Endodermal cell (in vitro differentiated cells): ENCODE measurements at places on chromosomes 7 and 10.

DNA sequence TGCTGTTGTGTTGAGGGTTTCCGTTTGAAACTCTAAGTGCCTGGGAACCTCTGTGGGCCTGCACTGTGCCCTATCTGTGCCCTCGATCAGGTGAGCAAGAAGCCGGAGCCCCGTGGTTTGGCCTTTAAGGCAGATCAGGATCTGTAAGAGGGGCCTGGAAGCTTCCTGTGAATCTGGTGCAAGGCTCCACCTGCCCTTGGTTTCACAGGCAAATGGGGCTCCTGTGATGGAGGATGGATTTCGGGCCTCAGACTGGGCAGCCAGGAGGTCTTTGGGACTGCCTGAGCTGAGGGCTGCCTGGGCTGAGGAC lies 21.6 kb downstream of the SCART1 start:
- no peak for DNase-seq

GRCh38 chr10:31041011-31041410 lies 9.3 kb upstream of the ZNF438 start:
- DNase-seq, result no peak

DNA sequence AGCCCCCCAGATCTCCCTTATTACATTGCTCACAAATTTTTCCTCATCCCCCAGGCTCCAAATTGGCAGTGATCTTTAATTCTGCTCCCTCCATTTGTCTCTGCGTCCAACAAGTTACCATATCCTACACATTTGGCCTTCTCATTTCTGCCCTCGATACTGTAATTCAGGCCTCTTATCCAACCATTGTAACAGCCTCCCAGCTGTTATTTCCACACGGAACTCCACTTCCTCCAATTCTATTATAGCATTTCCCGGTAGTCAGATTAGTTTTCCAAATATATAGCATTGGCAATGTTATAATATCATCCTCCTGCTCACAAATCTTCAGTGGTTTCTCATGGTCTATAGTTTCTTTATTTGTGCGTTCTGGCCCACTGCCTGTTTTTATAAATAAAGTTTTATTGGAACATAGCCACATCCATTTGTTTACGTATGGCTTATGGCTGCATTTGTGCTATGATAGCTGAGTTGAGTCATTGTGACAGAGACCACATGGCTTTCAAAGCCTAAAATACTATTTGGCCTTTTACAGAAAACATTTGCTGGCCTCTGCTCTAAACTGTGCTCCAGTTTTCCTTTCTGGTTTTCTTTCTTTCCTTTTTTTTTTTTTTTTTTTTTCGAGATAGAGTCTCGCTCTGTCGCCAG lies 126.5 kb upstream of the ZNF438 start:
- DNase-seq, result no peak

DNA sequence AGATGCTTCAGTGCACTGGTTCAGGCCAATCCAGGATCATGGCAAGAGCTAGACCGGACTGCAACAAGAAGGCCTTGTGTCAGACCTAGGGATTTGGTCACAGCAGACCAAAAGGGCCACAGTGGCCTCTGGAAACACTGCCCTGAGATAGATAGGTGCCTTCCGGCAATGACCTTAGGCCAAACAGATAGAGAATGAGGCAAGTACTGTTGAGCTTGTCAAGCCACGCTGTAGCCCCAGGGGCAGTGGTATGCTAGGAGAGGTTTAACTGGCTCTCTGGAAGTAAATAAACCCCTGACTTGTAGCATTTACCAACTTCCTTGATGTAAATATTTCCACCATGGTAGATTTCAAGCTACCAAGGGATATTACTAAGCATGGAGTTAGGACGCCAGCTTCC lies 197.5 kb downstream of the GRID1 start:
- DNase-seq, result no peak

DNA sequence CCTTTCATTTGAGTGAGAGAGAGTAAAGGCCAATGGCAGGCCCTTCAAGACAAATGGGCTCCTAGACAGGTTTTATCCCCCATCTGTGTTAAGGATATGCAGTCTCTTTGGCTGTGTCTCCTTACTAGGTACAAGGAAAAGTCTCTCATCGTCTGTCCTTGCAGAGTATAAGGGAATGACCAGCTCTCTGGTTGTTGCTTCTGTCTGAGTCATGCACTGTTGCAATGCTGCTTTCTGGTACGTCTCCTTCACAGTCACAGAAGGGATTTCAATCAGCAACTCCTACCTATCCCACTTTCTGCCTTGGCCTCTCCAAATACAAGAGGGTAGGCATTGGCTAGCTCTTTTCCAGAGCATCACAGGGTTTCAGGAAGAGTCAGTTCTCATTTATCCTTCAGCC lies 48.1 kb downstream of the CTTNBP2 start:
- DNase-seq, result no peak

DNA sequence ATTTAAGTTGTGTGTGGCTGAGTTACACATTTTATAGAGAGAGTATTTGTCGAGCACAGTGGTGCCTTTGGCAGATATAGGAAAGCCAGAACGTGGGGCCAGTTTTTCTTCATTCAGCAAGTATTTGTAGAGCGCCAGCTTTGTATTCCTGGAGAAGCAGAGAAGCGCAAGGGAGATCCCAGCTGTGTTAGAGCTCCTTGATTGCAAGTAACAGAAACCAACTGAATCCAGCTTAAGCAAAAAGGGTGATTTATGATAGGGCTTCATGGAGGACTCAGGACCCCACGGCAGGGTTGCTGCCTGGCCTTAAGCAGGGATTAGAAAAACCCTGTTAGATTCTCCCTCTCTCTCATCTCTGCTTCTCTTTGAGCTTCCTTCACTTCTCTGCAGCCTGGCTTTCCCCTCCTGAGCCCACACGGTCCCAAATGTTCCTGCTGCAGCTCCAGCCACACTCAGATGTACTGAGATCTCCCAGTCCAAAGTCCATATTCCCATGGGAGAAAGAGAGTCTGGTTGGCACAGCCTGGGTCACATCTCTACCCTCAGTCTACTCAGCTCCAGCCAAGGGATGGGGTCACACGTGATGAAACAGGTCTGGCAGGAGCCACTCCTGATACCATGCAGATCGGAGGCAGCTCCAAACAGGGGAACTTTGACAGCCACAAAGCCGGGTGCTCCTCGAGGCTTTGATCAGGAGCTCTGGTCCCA lies 16.7 kb downstream of the UBTD1 start:
- DNase-seq, result no peak

DNA sequence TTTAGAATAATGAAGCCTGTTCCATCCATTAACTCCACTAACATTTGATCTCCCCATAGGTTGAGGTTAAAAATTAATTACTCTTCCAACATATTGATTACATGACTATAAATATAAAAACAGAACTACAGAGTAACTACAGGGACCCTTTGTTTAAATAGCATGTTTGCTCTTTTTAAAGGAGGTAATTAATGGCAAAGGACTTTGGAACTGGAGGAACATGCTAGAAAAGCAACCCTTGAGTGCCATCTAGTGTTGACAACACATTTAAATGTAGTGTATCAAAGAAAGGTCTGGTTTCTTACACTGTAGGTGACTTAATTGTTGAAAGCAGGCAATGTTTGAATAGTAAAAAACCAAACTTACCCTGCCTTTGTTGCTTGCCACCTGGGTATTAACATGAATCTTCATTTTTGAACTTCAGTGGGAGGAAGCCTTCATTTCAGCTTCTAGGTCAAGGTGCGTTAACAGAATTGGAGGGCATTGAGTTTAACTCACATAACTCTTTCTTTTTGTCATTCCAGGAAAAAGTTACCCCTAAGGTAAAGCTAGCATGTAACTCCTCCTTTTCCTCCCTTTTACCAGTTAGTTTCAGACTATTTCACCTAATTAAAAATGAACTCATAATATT lies 52.6 kb upstream of the CAPZA2 start:
- DNase-seq, result no peak

DNA sequence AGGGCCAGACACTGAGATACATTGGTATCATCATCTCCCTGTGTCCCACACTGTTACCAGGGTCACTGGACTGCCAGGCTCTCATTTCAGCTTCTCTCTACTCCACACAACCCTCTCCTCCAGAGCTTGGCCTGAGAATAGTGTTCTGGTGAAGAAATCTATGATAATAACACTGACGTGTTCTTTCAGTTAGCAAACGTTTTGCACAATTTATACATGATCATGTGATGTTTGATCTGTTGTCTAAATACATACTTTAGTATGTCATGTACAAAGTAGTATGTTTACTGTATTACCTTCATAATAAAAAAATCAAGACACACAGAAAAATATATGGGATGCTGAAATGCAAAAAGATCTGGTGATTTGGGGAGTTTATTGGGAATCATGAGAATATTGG lies 5.0 kb downstream of the SLC16A9 start:
- DNase-seq, result no peak
